ENCODE measurements at places on chromosomes 1 and 21.

- DNase-seq, result no peak
Measured at GRCh38 chr1:68218490-68218889, 13.8 kb downstream of the WLS start.

DNA sequence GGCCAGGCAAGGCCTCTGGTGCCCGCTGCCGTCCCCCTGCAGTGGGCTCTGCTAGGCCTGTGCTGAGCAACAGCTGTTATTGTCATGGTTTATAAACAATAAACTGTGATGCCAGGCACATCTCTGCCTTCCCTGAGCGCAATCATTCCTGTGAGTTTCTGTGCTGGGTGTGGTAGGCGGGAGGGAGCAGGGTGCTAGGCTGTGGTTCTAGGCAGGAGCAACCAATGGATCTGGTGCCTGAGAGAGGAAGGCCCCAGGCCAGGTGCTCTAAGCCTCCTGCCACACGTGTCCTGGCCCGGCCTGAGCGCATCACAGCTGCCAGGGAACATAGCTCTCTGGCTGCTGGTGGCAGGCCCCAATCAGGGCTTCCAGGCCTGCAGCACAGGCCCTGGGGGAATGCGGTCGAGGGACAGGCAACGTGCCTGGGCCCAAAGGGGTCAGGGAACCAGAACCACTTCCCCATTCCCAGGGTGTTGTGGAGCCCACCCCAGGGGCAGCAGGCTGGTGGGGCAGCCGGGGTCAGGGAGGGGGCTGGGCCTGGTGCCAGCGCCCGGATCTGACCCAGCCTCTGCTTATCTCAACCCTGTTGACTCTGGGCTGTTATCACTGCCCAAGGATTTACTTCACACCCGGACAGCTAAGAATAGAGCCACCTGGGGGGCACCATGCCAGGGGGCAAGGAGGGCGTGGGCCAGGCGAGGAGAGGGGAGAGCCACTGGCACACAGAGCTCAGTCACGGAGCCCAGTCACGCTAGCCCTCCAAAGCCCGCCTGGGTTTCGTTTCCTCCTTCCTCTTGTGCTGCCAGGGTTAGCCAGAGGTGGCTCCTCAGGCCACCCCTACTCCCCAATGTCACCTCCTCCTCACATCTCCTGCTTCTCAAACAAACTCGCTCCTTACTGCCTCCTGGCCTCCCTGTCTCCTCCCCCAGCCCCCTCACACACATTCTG is 11.5 kb downstream of the TRIM46 start:
- DNase-seq, result no peak

- DNase-seq, result no peak
Measured at GRCh38 chr1:15305468-15305770, 58.4 kb downstream of the FHAD1 start.

DNA sequence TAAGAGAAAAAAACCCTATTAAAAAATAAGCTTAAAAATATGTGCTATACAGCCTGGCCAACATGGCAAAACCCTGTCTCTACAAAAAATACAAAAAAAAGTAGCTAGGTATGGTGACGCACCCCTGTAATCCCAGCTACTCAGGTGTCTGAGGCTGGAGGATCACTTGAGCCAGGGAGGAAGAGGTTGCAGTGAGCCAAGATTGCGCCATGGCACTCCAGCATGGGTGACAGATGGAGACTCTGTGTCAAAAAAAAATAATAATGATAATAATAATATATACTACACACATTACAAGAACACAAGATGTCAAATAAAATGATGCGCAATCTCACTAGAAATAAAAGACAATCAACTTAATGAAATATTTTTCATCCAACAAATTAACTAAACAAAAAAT is 22.9 kb downstream of the NRDC start:
- DNase-seq, result no peak

DNA sequence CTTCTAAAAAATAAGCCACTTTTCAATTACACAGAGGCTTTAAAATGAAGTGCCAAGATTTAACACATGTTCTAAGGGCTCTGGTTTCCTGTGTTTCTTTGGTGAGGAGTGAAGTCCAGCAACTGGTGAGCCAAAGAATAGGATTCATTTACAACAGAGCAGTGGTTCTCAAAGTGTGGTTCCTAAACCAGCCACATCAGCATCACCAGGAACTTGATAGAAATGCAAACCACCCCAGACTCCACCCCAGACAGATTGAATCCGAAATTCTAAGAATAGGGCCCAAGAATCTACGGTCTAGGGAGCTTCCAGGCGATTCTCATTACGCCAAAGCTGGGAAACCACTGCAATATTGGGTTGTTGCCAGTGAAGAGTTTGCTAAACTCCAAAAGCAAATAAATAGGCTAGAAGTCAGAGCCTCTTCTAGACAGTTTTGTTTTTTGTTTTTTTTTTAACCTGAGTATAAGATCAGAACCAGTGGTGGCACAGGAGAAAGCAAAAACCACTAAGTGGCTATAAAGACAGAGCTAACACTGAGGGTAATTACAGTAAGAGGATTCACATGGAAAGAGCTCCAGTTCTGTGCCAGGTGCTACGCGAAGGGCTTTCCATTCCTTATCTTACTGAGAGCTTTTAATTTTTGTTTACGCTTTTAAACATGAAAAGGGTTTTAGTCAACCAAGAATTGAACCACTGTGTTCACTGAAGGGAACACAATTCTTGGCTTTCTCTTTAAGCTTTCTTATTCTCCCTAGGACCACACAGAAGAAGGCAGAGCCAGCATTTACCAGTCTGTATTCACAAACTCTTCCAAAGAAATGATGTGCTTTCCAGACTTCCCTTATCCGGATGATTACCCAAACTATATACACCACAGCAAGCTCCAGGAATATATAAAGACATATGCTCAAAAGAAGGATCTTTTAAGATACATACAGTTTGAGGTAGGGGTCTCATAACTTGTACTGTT is 42.4 kb upstream of the FMO2 start:
- DNase-seq, result no peak

DNA sequence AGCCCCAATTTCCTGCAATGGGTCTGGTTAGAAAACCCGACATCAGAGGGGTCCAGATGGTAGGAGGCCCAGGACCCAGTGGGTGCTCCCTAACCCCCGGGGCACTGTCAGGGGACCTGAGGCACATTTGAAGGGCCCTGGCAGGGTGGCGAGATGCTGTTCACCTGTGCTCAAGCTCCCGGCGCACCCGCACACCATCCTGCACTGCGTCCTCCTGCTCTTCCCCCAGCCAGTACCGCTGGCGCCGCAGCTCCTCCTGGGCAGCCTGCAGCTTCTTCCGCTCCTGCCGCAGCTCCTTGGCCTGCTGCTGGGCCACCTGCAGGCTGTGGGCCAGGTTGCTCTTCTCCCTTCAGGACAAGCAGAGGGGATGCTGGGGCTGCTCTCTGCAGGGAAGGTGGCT is 36.0 kb downstream of the RNU1-1 start:
- no peak for DNase-seq

DNA sequence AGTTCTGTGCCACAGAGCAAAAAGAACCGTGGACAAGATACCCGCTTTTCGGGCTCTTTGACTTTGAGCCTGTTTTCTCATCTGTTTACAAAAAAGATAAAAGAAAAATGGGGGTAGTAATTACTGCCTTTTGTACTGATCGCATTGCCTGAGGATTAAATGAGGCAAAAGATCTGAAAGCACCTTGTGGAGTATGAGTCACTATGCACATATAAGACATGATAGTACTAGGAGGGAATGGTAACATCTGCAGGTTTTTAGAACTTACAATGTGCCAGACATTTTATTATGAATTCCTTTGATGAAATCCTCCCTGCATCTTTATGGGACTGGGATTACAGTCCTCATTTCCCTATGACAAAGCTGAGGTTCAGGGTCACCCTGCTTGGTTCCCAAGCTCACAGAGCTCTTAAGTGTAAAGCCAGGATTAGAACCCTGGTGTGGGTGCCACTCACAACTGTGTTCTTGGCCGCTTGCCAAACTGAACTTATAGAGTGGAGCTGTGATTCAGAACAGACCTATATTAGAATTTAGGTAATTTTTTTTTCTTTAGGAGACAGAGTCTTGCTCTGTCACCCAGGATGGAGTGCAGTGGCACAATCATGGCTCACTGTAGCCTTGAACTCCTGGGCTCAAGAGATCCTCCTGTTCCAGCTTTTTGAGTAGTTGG is 1.8 kb downstream of the DISC1 start:
- no peak for DNase-seq

All from activated gamma-delta T cell (primary cell).